ENCODE measurements at places on chromosomes 16 and 17. TPM values are rescaled to one million over a fixed set of nuclear protein-coding genes. Genes with fewer than 3 reads are reported as not detected.

Gene TEX14
- total RNA-seq, result 1.0 TPM

GRCh38 chr17:66304304-66305174 lies 2.1 kb downstream of the PRKCA start:
- no peaks in the 10 kb centered on the region for H3K36me3 ChIP-seq
- H3K4me3 ChIP-seq, result peak overlapping the region; percentile 91
- H3K27me3 ChIP-seq, result no peaks in the 10 kb centered on the region
- peaks cover 18% of the 10 kb centered on the region for H3K4me1 ChIP-seq

- peak overlapping the region; percentile 93 for H3K4me3 ChIP-seq
- H3K27me3 ChIP-seq, result no peaks in the 10 kb centered on the region
- no peak overlapping the region for H3K27ac ChIP-seq
- H3K4me1 ChIP-seq, result peaks cover 26% of the 10 kb centered on the region
- DNase-seq, result no peak
These were observed 1.4 kb upstream of the TENT4B start for GRCh38 chr16:50151756-50152155.

- no peak overlapping the region for H3K4me3 ChIP-seq
- no peaks in the 10 kb centered on the region for H3K27me3 ChIP-seq
- H3K4me1 ChIP-seq, result peaks cover 7% of the 10 kb centered on the region
- H3K27ac ChIP-seq, result no peak overlapping the region
- no peak for DNase-seq
- no peaks in the 10 kb centered on the region for H3K36me3 ChIP-seq
These were observed 267.4 kb downstream of the HS3ST3A1 start for GRCh38 chr17:13334374-13334773.

DNA sequence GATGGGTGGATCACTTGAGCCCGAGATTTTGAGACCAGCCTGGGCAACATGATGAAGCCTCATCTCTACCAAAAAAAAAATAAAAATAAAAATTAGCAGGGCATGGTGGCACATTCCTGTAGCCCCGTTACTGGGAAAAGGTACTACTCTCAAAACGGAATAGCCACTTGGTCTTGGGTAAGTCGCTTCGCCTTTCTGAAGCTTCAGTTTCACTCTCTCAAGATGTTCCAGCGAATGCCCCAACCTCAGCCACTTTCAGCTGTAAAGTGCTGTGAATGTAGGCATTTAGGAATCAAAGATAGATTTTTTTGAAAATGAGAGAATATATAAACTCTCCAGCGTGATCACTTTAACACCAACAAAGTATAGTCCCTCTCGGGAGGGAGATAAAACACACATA lies 154.1 kb upstream of the HS3ST3A1 start:
- no peaks in the 10 kb centered on the region for H3K36me3 ChIP-seq
- DNase-seq, result no peak
- no peak overlapping the region for H3K4me3 ChIP-seq
- H3K27me3 ChIP-seq, result no peaks in the 10 kb centered on the region
- H3K27ac ChIP-seq, result no peak overlapping the region

DNA sequence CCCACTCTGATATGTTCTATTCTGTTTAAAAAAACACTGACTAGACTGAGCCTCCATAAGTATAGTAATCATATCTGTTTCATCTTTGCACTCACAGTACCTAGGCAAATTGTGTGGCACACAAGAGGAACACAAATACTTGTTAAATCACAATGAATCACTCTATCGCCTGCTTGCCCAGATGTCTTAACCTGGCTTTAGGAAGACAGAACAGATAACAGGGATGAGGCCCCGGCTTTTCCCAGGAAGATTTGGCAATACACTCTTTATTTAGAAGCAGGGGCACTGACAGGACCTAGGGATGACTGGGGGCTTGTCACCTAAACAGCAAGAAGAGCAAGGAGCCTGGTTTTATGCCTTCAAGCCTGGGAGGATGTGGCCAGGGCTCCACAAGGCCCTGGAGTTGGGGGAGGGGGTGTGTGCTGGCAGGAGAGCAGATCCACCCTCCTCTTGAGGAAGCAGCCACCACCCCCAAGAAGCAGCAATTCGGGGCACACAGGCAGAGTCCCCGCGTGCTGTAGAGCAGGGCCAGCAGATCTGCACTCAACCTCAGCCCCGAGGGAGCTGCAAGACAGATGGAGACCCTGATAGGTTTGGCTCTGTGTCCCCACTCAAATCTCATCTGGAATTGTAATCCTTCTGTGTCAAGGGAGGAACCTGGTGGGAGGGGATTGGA lies 41.0 kb upstream of the KSR1 start:
- no peaks in the 10 kb centered on the region for H3K4me1 ChIP-seq
- no peaks in the 10 kb centered on the region for H3K36me3 ChIP-seq
- no peak overlapping the region for H3K27ac ChIP-seq
- no peaks in the 10 kb centered on the region for H3K27me3 ChIP-seq
- no peak overlapping the region for H3K4me3 ChIP-seq

GRCh38 chr16:4970010-4970409 lies 11.9 kb downstream of the SEC14L5 start:
- H3K27me3 ChIP-seq, result no peaks in the 10 kb centered on the region
- DNase-seq, result no peak
- no peaks in the 10 kb centered on the region for H3K36me3 ChIP-seq
- no peak overlapping the region for H3K4me3 ChIP-seq
- H3K4me1 ChIP-seq, result no peaks in the 10 kb centered on the region
- no peak overlapping the region for H3K27ac ChIP-seq

Data from upper lobe of left lung (tissue), 6 donors.